ENCODE measurements at places on chromosomes 1 and 21. TPM values are rescaled to one million over a fixed set of nuclear protein-coding genes. Genes with fewer than 3 reads are reported as not detected.

DNA sequence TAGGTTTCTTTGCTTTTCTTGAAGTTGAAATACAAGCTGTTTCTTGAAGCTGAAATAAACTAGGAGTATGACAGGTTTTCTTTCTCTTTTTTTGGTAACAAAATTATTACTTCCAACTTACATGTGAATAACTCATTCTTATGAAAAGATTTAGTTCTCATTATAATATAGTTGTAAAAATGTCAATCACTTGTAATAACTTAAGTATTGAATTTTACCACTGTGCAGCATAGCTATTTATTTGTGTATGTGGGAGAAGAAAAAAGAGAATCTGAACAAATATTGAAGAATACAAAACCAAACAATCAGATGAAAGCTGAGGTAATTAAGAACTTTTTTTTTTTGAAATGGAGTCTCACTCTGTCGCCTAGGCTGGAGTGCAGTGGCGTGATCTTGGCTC, 11.1 kb downstream of the CLIC4 start:
- no peak overlapping the region for H3K27ac ChIP-seq
- no peaks in the 10 kb centered on the region for H3K36me3 ChIP-seq
- no peaks in the 10 kb centered on the region for H3K4me1 ChIP-seq
- no peak overlapping the region for H3K4me3 ChIP-seq

DNA sequence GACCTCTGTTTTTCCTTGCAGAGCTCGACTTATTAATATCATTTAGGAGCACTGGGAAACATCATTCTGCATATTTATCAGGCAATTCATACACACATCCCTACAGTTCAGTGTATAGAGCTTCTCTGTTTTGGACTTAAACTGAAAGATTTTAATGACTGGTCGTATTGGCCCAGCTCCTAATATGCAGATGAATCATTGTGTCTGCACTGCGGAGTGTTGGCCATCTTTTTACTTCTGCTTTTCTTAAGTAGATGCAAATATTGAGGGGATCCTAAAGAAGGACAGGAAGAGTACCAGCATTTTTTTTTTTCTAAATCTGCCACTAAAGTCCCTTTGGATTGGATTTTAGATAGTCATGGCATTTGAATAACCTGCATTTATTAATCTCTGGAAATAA, 154.8 kb downstream of the BACH1 start:
- DNase-seq = no peak
- H3K4me1 ChIP-seq = no peaks in the 10 kb centered on the region
- H3K36me3 ChIP-seq = no peaks in the 10 kb centered on the region
- no peaks in the 10 kb centered on the region for H3K27me3 ChIP-seq
- no peak overlapping the region for H3K4me3 ChIP-seq

Gene APCS
- not detected for total RNA-seq

DNA sequence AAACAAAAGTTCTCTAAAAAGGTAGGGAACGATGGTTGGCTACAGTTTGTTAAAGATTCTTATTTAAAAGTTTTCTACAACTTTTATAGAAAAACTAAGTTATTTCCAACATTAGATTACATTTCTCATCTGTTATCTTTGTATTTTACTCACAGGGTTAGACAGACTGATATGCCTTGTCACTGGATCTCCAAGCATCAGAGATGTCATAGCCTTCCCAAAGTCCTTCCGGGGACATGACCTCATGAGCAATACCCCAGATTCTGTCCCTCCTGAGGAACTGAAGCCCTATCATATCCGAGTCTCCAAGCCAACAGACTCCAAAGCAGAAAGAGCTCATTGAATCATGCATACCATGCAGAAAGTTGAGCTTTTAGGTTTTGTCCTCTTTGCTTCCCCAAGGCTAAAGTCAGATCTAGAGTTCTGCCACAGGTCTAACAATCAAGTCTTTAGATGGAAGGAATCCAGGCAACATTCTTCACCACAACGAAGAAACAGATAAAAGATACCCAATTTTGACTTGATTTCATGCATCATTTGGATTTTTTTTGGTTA, 10.3 kb downstream of the GAS5 start:
- H3K36me3 ChIP-seq = peaks cover 69% of the 10 kb centered on the region
- H3K4me1 ChIP-seq = no peaks in the 10 kb centered on the region
- no peak for DNase-seq
- H3K27me3 ChIP-seq = no peaks in the 10 kb centered on the region
- H3K27ac ChIP-seq = no peak overlapping the region
- no peak overlapping the region for H3K4me3 ChIP-seq

GRCh38 chr1:165875171-165875570, 47.8 kb downstream of the UCK2 start:
- peaks cover 6% of the 10 kb centered on the region for H3K4me1 ChIP-seq
- no peak overlapping the region for H3K4me3 ChIP-seq
- H3K27ac ChIP-seq = no peak overlapping the region
- H3K36me3 ChIP-seq = no peaks in the 10 kb centered on the region

DNA sequence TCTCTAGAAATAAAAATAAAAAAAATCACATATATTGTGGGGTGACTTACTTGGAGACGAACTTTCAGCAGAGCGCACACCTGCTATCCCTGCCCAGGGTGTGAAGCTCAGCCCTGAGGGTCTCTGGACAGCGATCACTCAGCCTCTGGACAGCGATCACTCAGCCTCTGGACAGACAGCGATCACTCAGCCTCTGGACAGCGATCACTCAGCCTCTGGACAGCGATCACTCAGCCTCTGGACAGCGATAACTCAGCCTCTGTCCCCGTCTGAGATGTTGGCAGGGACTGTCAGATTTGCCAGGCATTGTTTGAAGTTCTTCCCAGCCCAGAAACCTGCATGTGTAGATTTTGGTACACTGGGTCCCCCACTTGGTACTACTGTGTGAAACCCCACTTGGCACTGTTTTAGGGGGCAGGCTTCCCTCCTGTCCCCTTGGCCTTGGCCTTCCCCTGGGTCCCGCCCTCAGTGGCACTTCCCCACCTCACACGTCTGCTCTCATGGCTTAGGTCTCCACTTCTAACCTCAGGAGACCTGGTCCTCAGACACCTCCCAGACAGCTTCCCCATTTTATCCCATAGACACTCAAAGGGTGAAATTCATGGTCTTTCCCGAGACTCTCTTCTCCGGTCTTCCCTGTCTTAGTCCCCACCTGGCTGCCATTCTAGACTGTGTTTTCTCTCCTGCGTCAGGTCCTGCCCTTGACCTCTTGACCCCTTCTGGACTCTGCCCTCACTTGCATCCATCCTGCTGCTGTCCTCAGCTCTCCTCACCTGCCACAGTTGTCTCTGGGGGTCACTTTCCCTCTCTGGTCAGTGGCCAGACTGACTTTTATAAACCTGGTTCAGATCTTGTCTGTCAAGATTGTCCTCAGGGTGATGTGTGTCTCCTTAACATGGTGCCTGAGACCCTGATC, 10.2 kb downstream of the PSEN2 start:
- no peaks in the 10 kb centered on the region for H3K27me3 ChIP-seq
- H3K27ac ChIP-seq = no peak overlapping the region
- DNase-seq = no peak
- no peak overlapping the region for H3K4me3 ChIP-seq
- no peaks in the 10 kb centered on the region for H3K36me3 ChIP-seq
- no peaks in the 10 kb centered on the region for H3K4me1 ChIP-seq

Gene OR2G6
- not detected for total RNA-seq

- no peak overlapping the region for H3K4me3 ChIP-seq
- H3K27ac ChIP-seq = no peak overlapping the region
- no peaks in the 10 kb centered on the region for H3K36me3 ChIP-seq
- peak; percentile 21 for DNase-seq
- H3K4me1 ChIP-seq = no peaks in the 10 kb centered on the region
These were observed 31.4 kb downstream of the DDR2 start for GRCh38 chr1:162663589-162664106.
